ENCODE measurements at places on chromosomes 1 and 21. TPM values are rescaled to one million over a fixed set of nuclear protein-coding genes. Genes with fewer than 3 reads are reported as not detected.
A peak's percentile ranks its signal among the peaks of the same experiment; 100 is the strongest.

The TSPAN1 gene
- 0.50 TPM for total RNA-seq

- no peak for DNase-seq
Observed at GRCh38 chr1:185300152-185300551, 16.9 kb downstream of the IVNS1ABP start.

DNA sequence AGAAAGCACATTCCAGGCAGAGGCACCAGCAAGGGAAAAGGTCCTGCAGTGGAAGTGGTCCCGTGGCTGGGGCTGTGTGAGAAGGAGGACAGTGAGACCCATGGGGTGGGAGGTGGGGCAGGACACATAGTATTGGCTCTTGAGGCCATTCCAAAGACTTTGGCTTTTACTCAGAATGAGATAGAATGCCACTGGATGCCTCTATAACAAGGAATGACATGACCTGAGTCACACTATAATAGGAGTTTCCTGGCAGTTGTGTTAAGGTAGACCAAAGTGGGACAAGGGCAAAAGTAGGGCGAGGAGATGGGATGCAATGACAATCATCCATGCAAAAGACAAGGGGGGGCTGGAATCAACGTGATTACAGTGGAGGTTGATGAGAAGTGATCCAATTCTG is 24.7 kb upstream of the LAMC2 start:
- no peak for DNase-seq

DNA sequence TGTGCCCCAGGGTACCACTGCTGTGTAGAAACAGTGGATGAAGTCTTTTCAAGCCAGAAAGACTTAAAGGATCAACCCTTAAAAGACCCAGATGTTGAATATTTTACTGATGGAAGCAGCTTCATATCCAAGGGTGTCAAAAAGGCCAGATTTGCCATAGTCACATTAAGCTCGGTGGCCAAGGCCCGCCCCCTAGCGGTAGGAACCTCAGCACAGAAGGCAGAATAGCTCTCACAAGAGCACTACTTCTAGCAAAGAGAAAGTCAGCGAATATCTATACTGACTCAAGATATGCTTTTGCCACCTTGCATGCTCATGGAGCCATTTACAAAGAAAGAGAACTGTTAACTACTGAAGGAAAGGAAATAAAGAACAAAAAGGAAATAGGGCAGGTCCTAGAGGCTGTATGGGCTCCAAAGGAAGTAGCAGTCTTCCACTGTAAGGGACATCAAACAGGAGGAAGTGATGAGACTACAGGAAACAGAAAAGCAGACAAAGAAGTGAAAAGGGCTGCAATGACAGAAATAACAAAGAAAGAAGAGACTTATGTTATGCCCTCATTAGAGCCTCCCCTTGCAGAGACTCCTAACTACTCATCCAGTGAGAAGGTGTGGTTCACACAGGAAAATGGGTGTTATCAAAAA is 90.5 kb downstream of the LIPI start:
- DNase-seq: peak; percentile 73

DNA sequence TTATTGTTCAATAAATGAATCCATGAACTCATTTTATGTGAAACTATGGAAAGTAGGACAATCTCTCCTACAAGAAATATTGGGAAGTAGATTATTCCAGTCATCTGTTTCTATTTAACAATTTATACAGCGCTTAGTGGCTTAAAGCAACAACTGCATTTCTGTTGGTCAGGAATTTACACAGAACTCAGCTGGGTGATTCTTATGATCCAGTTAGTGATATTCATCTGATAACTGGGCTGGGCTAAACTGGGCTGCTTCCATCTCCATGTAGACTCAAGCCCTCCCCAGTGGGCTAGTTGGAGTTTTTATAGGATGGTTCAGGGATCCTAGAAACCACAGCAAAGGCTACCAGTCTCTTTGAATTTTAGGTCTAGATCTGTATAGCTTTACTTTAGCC is 497.9 kb upstream of the NEGR1 start:
- no peak for DNase-seq

DNA sequence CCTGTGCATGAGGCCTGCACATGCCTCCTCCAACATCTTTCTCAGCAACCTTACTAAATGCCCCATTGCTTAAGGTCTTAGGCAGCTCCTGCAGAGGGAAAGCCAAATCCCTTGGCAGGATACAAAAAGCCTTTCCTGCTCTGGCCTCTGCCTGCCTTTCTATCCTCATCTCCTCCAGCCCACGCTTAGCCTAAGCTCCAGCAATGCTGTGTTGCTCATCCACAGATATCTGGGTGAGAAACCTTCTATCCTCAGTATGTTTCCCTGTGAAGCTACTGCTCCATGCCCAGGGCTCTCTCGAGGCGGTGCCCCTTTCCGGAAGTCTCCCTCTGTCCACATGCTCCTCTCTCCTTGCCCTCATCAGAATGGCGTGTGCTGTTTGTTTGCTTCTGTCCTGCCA is 37.0 kb upstream of the CCSAP start:
- DNase-seq: no peak
